ENCODE measurements at places on chromosomes 11 and 22.

DNA sequence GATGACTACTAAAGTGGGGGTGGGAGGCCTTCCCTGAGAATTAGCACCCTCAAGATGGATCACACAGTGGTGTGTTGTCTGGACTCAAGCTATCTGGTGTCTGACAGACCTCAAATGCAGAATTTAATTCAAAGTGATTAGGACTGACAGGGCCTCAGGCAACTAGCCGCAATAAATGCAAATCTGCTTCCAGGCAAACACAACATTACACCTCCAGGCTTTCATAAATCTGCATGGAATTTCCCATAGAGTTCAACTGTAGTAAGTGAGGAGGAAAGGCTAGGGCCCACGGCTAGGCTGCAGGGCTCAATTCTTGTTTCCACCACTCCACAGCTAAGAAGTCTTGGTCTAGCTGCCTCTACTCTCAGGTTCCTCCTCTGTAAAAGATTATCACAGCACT lies 331.4 kb downstream of the LARGE1 start:
- no peak for DNase-seq

DNA sequence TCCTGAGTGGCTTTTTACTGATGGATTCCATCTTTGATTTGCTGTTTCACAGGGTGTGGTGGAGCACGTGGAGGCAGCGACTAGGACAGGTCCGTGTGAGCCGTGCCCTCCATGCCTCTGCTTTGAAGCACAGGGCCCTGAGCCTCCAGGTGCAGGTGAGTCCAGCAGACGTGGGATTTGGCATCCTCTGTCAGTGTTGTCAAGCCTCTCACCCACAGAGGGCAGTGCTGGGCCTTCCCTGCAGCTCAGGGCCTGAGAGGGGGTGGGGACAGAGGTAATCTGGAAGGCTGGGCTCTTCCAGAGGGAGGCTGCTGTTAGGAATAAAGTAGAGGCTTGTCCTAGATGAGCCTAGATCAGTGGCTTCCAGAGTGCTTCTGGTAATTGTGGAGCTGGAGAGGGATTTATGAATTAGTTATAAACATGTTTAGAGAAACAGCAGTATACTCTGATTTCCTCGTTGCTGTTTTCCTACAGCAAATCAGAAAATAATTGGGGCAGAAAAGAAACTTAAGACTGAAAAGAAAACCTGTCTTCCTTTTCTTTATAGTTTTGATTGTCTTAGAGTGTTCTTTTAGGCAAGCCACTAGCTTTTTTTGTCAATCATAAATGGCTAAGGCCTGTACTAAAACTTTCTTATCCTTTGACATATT lies 65.0 kb downstream of the SFI1 start:
- DNase-seq: peak; percentile 37

DNA sequence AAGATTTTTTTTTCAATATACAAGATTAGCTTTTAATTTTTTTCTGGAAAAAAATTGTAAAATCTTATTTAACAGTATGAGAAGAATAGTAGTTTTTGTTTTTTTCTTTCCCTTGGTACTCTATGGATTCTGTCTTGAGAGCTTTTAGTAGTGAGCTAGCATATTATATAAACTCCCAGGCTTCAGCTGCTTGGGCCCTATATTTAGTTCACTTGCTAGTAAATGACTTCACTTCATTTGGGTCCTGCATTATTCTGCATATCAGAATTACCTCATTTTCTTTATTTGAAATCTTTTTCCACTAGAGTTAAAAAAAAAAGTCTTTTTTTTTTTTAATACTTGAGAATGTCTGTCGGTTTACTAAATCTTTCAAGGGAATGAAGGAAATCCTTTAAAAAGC lies 33.1 kb downstream of the HIPK3 start:
- no peak for DNase-seq

DNA sequence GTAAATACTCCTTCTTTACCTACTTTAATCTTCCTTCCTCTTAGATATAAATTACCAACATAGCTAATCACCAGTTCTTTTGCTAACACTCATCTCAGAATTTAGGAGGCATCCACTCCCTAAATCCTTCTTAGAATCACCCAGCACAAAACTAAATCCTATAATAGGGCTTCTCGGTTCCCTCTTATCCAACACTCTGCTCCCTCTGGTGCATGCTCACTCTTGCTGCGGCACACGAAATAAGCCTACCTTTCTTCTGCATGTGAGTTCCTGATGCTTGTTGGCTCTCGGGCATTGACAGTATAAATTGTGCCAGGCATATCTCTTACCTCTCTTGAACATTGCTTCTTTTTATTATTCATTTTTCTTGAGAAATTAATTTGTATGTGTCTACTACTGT lies 61.0 kb downstream of the OR5AK2 start:
- DNase-seq: no peak

DNA sequence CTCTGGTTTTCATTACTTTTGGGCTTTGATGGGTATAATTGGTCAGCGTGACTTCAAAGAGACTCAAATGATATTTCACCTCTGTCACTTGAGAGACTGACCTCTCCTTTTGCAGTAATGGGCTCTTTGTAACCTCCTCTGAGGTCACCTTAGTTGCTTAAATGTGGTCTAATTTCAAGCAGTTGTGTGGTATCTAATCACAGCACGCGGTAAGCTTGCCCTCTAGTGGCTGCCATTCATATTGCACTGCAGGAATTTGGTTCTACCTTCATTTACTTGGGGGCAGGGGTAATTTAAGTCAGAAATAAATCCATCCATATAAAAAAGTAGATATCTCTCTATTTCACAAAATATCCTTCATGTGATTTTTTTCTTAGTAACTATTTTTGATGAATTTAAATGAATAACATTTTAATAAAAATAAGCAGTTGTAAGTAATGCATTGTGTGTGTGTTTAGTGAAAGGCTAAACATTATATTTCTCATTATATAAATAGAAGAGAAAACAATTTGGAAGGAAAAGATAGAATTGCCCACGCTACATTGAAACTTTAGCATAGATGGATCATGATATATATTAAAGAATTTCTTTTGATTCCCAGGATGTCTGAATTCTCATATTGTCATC lies 55.0 kb upstream of the ANO3 start:
- DNase-seq: no peak

- no peak for DNase-seq
These were observed 101.5 kb downstream of the DLG2 start for GRCh38 chr11:85525686-85526085.

DNA sequence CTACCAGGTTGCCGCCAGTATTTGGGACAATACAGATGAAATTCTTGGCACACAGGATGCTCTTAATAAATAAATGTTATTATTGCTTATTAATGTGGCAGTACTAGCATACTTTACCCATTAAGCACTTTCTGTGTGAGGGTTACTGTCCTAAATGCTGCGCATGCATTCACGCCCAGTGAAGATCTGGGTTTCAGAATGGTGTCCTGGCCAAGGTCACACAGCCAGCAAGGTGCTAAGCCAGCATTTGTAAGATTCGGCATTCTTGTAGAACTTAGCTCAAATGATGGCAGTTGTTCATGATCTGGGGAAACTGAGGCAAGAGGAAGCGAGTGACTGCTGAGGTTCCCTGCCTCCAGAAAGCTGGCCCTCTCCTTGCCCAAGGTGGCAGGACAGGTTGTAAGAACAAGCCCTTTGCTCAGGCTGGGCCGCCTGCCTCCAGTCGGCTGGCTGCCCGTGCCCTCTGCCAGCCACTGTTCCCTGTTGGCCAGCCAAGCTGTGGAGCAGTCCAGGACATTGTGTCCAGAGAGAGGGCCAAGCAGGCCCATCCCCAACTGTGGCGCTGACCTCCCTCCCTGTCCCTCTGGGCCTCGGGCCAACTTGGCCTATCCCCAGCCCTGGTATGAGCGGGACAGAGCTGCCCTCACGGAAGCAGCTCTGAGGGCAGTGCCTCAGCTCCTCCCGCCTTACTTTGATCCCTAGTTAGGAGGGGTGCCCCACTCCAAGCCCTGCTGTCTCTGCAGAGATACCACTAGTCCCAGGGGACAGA lies 28.8 kb downstream of the TOB2 start:
- DNase-seq: no peak

- DNase-seq: no peak
These were observed 41.7 kb downstream of the KIAA1671 start for GRCh38 chr22:24994070-24994763.

DNA sequence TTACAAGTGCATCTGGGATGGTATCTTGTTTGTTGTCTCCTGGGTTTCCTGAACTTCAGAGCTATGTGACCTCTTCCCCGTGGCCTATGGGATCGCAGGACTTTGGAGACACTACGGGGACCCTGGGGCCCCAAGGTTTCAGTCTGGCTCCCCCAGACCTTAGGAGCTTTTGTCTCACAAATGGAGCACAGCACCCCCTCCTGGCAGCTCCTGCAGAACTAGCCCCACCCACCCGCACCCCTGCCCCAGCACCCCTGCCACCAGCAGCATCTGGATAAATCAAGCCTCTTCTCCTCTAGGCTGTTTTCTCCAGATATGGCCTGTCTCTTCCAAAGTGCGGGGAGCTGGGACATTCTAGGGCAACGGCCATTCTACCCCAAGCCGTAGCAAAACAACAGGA lies 10.4 kb downstream of the RCOR2 start:
- peak; percentile 51 for DNase-seq

GRCh38 chr11:109155291-109155690 lies 266.7 kb upstream of the C11orf87 start:
- no peak for DNase-seq

GRCh38 chr22:46871826-46872225 lies 109.4 kb downstream of the TBC1D22A start:
- DNase-seq: no peak

DNA sequence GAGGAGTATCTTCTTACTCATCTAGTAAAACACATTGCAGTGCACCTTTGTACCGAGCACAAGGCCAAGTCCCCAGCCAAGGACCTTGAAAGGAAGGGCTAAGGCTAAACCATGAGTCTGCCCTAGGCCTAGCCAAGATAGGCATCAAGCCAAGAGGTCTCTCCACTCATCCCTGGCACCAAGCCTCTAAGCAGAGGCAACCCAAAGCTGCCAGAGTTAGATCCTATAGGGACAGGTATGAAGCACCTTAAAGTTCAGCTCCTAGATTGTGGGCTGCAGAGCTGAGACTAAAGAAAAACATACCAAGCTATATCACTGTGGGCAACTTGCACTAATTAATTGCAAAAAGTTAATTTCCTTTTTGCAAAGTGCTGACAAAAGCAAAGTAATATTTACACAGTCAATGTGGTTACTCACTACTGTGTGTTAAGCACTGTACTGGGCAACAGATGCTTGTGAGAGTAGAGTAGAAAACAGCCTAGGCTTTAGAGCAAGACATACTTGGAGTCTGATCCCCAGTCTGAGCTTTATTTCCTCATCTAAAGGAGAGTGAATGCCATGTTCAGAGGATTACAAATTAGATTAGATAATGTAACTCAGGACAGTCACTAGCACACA lies 7.2 kb downstream of the COA4 start:
- DNase-seq: no peak

GRCh38 chr11:79439410-79439885 lies 1.4 kb downstream of the TENM4 start:
- DNase-seq: no peak

- no peak for DNase-seq
These were observed 6.4 kb upstream of the SLC17A6 start for GRCh38 chr11:22331771-22332170.

DNA sequence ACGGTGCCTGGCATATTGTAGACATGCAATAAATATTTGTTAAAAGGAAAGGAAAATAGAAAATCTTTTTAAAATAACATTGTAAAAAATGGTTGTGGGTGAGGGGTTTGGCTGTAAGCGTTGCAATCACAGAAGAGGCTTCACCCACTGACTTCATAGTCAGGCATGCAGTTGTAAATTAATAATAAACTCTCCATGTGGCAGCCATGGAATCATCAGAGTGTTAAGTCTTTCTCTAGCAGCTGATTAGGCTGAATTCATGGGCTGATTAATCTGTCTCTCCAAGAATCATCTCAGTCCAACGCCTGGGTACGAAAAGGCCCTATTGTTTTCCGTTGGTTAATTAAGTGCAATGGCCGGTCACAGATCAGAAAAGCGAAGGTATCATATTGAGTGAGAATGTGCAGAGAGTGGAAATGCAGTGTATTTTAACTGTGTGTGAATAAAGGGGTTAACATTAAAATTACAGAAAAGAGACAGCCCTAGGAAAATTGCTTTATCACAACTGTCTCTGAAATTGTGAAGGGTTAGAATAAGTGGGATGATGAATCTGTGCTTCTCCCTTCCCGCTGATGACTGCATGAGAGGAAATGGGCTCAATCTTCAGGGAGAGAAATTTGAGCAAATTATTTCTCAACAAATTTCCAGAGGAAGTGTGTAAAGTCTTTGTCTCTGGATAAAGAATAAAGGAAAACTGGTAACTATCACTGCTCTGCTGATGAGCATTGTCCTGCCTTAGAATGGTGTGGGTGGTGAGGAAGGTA lies 269.0 kb downstream of the FAM76B start:
- no peak for DNase-seq

GRCh38 chr11:27701355-27702105 lies 1.3 kb upstream of the BDNF start:
- DNase-seq: no peak

- no peak for DNase-seq
These were observed 54.4 kb downstream of the STIM1 start for GRCh38 chr11:3909901-3910300.
